ENCODE measurements at places on chromosomes 5 and 9. TPM values are rescaled to one million over a fixed set of nuclear protein-coding genes. Genes with fewer than 3 reads are reported as not detected.

DNA sequence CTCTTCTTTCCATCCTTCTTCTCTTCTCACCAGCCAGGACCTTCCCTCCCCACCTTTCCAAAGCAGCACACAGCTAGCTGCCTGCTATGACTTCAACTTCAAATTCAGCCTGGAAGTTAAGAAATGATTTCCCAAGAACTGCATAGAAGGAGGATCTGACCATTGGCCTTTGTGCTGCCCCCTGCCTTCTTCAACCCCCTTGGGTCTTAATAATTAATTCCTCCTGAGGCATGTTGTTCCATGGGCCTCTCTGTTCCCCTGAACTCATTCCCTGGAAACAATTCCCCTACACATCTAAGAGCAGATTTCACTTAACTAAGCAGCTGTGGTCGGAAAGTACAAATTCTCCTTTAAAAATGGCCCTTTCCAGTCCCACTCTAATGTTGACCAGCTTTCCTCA, 62.4 kb downstream of the ADAMTS12 start:
- no peak overlapping the region for H3K4me3 ChIP-seq
- no peaks in the 10 kb centered on the region for H3K36me3 ChIP-seq
- H3K27ac ChIP-seq, result no peak overlapping the region
- peaks cover 16% of the 10 kb centered on the region for H3K4me1 ChIP-seq
- DNase-seq, result no peak

DNA sequence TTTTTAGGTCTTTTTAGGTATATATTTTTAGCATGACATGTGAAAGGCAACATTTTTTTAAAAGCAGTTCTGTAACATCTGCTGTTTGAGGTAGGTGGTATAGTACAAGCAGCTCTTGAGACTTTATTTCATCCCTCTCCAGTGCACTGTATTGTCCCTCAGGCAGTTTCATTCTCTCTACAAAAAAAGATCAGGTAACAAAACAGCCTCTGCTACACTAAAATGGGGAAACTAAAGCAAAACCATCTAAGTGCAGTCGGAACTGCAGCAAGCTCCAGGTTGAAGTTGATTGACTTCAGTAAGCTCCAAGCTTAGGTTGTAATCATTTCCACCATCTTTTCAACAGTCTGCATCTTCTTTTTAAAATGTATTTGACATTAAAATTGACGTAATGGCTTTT, 195.6 kb downstream of the DEPDC1B start:
- DNase-seq, result no peak
- no peaks in the 10 kb centered on the region for H3K36me3 ChIP-seq
- no peaks in the 10 kb centered on the region for H3K27me3 ChIP-seq
- H3K4me3 ChIP-seq, result no peak overlapping the region
- H3K27ac ChIP-seq, result no peak overlapping the region
- no peaks in the 10 kb centered on the region for H3K4me1 ChIP-seq

DNA sequence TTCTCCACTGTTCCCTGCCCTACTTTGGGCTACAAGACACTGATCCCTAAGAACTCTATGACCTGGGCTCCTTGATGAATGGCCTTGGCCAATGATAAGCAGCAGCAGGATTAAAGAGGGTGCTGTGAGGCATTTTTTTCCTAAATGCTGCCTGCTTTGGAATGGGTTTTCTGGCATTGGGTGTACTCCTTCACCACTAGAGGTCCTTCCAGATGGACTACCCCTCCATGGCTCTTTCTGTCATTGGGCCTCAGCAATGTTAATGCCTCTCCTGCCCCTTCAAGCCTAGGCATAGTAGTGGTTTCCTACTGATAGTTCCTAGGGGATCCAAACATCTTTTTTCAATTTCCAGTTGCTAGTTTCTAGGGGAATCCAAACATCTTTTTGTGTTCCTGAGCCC, 319.3 kb upstream of the RPS23 start:
- H3K36me3 ChIP-seq, result no peaks in the 10 kb centered on the region
- no peak for DNase-seq
- H3K27ac ChIP-seq, result no peak overlapping the region
- H3K4me3 ChIP-seq, result no peak overlapping the region

DNA sequence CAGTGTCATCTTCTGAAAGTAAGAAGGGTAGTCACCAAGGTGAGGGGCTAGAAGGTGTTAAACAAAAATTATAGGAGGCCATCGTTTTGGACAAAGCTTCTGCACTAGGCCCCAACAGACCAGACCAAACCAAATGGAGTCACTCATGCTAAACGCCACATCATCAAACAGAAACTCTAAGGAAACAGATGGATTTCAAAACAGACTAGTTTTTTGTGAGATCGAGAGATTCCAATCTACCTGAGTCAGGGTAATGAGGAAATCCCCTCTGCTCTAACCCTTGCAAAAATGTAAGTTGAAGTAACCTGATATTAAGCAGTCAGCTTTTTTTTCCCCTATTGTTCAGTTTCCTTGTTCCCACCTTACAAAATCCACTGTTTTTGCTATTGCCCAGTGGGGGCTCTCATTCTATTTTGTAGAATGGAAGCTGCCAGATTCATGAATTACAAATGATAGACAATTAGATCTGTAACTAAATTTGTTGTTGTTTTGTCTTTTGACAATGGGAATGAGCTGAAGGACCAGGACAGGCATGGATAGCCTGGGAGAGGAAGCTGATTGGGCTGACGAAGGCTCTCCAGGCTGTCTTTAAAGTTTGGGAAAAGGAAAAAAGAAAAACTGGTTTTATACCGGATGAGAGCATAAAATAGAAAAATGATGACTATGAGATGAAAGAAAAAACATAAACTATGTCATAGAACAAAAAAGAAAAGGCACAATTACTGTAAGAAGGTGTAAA, 94.7 kb upstream of the ADAMTSL1 start:
- no peak overlapping the region for H3K27ac ChIP-seq
- DNase-seq, result no peak
- no peaks in the 10 kb centered on the region for H3K4me1 ChIP-seq
- H3K27me3 ChIP-seq, result no peaks in the 10 kb centered on the region
- no peaks in the 10 kb centered on the region for H3K36me3 ChIP-seq

GRCh38 chr5:58503390-58504046, 12.3 kb downstream of the GAPT start:
- peaks cover 14% of the 10 kb centered on the region for H3K4me1 ChIP-seq
- no peak overlapping the region for H3K4me3 ChIP-seq
- no peaks in the 10 kb centered on the region for H3K36me3 ChIP-seq
- no peaks in the 10 kb centered on the region for H3K27me3 ChIP-seq
- no peak overlapping the region for H3K27ac ChIP-seq

- H3K4me1 ChIP-seq, result no peaks in the 10 kb centered on the region
- no peak overlapping the region for H3K4me3 ChIP-seq
- no peaks in the 10 kb centered on the region for H3K36me3 ChIP-seq
- H3K27ac ChIP-seq, result no peak overlapping the region
These were observed 25.5 kb upstream of the ARAP3 start for GRCh38 chr5:141707510-141707909.

- H3K36me3 ChIP-seq, result no peaks in the 10 kb centered on the region
- DNase-seq, result no peak
- H3K4me3 ChIP-seq, result no peak overlapping the region
These were observed 133.7 kb upstream of the FBXL17 start for GRCh38 chr5:108515517-108516105.

- DNase-seq, result no peak
- H3K27ac ChIP-seq, result no peak overlapping the region
- no peaks in the 10 kb centered on the region for H3K36me3 ChIP-seq
- H3K4me3 ChIP-seq, result no peak overlapping the region
These were observed 30.7 kb downstream of the CYLC2 start for GRCh38 chr9:103025796-103026195.

BTNL3 gene
- not detected for total RNA-seq

PDE8B gene
- total RNA-seq, result 2.3 TPM

SSNA1 gene
- total RNA-seq, result 87.0 TPM

NOXA1 gene
- total RNA-seq, result 10.1 TPM
